ENCODE measurements at places on chromosomes 2 and 18. TPM values are rescaled to one million over a fixed set of nuclear protein-coding genes. Genes with fewer than 3 reads are reported as not detected.

DNA sequence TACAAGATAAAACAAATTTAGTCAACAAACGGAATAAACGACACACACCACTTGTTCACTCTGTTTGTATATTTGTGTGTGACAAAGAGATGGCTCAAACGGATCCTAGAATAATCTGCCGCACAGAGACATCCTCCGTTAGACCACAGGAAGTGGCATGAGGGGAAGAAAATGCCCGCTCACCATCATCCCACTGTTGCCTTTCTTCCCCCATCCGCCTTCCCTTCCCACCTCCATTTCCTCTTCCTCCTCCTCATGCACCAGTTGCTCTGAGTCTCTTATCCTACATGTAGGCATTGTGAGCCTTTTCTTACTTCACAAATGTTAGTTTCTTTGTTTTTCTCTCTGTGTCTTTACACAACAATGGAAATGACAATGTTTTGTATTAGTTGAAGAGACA is 228.5 kb upstream of the SMIM21 start:
- DNase-seq: no peak

DNA sequence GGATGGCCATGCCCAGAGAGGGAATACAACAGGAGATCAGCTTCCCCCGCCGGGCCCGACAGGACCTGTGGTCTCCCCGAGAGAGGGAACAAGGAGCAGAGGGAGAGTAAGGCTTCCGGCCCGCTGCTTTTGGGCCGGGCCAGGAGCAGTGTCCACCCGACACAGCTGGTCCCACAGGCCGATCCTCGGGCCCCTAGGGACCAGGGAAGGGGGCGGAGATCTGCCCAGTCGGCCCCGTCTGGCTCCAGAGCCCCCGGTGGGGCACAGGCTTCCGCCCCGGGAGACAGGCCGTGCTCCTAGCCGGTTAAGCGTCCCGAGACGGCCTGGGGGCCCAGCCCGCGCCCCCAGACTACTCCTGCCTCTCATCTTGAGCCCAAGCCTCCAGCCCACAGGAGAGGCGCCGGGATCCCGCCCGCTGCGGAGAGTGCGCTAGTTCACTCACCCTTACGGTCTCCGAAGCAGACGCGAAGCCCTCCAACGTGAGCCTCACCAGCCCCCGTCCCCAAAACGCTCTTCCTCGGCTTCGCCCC is at the start of gene MCFD2:
TSS of gene MCFD2 (minus strand) at position 526 of the 530 bp plus-strand sequence. CDS start 6,635 bp downstream, outside the sequence.
- DNase-seq: no peak

GRCh38 chr2:214076527-214076926 is 334.3 kb upstream of the VWC2L start:
- peak; percentile 67 for DNase-seq

GRCh38 chr2:187435756-187436155 is 12.3 kb downstream of the CALCRL start:
- DNase-seq: no peak

Gene NEU2
- not detected for total RNA-seq

Data from epithelial cell of proximal tubule (primary cell).